ENCODE measurements at places on chromosomes 7 and 10.

GRCh38 chr7:7318601-7319000 is 136.3 kb downstream of the C1GALT1 start:
- DNase-seq = no peak

DNA sequence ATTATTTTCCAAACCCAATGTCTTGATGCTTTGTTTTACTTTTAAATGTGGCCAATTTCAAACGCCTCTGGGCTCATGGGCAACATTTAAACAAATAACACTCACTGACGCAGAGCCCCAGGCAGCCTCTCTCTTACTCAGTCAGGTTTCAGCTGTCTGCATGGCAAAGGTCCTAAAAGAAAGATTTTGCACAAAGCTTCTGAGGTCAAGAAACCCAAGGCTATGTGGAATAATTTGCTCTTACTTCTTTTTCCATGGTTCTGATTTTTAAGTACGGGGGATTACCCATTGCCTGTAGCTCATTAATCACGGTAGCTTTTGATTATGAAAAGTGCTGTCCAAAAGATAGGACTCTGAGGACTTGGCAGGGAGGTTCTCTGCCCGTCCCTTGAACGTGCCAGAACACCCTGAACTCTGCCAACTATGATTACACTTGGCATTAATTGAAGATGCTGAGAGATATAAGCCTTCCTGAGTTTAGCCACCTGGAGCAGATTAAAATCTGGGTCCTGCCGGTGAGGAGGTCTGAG is 14.1 kb upstream of the MSRB2 start:
- DNase-seq = peak; percentile 24

DNA sequence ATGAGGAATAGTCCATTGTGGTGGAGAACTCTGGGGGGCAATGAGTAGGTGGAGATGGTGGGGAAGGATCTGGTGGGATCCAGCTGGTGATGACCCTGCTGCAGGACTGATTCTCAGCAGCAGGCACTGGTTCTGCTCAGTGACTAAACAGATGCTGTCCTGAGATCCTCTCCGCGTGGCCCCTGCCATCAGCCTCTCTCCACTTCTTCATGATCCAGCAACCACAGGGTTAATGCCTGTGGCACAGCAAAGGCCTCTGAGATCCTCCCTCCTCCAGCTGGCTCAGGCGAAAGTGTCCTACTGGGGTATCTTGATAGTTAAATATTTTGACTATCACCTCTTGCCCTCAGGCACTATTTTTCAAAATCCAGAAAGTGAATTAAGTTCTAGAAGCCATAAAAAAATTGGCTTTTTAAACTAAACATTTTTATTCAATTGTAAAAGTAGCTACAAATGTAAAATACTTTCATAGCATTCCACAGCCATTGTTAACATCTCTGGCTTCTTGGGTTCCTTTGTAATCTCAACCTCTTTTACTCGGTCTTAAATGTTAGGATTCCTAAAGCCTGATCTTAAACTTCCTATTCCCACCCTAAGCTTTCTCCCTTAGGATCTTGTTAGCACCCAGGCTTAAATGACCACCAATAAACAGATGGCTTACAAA is 13.1 kb downstream of the PLAU start:
- no peak for DNase-seq

DNA sequence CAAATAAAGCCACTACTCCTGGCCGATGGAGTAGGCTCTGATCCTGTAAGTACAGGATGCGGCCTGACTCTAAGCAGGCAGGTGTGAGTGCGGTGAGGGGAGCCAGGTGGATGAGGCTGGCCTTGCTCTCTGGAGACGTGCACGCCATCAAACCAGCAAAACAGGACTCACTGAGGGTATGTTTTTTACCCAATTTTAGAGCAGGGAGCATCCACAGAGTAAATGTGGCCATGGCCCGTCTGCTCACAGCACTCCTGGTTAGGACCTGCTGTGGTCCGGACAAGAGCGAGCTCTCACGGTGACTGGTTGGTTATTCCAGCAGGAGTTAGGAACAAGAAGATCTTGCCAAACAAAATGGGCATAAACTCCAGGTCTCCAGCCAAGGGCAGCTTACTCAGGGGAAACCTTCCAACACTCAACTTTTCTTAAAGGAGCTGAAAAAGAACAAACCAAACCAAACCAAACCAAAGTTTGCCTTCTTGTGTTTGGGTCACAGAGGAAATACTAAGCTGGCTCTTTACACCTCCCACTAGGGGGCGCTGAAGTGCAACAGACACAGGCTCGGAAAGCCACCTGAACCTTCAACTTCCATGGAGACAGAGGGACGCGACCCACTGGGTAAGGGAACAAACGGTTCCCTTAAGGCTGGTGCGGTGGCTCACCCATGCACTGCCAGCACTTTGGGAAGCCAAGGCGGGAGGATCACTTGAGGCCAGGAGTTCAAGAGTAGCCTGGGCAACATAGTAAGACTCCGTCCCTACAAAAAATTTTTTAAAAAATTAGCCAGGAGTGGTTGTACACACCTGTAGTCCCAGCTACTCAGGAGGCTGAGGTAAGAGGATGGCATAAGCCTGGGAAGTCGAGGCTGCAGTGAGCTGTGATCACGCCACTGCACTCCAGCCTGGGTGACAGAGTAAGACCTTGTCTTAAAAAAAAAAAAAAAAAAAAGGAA is 122.4 kb downstream of the CLEC2L start:
- DNase-seq = peak; percentile 15

DNA sequence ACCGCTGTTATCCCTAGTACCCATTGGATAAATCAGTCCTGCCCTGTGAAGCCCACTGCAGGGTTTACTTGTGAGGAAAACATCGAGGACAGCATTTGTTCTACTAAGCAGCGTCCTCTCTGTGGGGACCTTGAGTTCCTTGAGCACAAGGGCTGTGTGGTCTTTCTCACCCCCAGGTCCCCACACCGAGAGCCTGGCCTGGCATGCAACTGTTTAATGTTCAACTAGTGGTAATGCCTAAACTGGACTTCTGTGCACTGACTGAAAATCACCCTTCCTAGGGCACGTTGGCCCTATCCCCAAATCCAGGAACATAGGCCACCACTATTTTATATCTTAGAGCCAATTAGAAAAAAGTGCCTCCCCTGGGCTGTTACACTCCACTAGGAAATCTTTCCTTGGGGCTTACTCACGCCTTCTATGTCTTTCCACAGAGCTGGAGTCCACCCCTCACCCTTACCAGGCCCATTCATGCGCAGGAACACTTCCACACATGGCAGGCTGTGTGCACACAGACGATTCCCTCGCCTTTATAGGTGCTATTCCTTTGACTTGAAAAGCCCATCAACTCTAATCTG is 1.7 kb upstream of the TMEM213 start:
- no peak for DNase-seq

GRCh38 chr10:66782776-66783175 is 143.1 kb upstream of the LRRTM3 start:
- no peak for DNase-seq

GRCh38 chr10:71236286-71236685 is 23.9 kb downstream of the UNC5B start:
- DNase-seq = no peak

DNA sequence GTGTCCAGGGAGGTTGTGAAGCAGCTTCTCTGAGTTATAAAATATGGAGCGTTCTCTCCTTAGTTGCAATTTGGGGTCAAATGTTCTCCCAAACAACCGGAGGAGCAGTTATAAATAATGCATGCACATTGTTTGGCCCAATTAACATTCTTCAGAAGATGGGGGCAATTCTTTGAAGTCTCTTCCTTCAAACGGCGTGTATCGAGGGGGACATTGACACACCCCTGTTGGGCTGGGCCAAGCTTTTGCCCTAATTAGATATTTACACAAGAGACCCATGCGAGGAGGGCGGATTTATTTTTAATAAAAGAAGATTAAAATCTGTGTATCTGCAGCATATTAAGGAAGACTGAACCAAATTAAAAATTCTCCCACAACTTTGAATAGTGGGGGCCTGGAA is 107.3 kb downstream of the PTPRE start:
- no peak for DNase-seq

- DNase-seq = no peak
These were observed 14.8 kb downstream of the TPK1 start for GRCh38 chr7:144821067-144821466.

DNA sequence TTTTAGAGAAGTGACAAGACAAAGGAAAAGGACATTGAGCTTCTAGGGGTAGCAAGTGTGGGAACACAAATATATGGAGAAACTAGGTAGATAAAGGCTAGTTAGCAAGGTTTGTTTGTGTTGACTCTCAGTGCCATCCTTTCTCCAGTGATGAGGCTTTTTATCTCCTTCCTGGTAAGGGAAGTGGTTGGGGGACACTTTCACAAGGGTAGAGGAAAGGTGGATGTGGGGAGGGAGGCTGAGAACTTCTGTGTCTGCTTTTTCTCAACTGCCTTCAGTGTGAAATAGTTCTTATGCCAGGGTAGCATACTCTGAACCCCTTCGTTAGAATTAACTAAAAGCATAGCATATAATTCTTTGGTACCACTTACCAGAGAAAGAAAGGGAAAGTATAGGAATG is 93.0 kb upstream of the STRIP2 start:
- DNase-seq = no peak

DNA sequence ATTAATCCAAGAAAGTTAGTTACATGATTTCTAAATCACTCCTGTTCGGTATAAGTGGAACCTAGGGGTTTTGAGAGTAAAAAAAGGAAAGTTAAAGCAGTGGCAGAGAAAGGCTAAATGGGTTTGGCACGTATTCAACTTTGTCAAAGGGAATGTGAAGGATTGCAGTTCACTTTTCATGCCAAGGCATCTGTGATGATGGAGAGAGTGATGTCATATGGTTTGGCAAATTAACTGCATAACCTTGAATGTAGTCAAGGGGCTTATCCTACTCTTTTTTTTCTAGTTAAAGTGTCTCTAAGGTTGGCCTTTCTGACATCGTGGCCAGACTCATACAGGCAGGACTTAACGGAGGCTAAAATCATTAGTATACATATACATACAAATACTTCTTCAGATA is 277.8 kb downstream of the EXOC4 start:
- no peak for DNase-seq

DNA sequence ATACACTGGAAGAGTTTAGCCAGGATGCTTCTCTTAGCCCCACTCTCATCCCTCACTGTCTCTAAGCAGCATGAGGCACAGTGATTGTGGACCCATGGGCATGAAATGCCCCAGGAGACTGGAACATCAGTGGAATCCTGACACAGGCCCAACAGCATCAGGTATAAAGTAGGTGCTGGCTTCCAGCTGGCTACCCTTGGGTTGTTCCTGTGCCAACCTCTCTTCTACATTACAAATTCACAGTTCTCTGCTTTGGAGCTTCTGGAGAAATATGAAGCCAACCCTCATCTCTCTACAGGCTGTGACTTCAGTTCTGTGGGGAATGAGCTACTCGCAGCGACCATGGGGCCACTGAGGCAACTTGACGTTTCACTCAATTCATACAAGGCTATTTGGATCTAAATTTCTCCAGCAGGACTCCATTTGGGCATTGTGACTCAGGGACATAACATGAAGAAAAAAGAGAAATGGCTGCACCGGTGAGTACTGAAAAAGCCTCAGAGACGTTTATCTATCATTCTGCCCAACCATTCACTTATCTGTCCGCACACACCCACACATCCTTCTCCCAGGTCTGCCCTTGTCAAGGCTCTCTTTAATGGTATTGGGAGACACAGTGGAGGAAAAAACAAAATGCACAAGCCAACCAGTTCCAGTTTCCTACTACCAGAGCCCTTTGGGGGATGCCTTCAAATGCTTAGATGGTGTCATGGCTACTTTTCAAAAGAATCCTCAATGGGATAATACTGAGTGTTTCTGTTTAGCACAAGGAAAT is 35.4 kb upstream of the TM9SF3 start:
- DNase-seq = no peak

DNA sequence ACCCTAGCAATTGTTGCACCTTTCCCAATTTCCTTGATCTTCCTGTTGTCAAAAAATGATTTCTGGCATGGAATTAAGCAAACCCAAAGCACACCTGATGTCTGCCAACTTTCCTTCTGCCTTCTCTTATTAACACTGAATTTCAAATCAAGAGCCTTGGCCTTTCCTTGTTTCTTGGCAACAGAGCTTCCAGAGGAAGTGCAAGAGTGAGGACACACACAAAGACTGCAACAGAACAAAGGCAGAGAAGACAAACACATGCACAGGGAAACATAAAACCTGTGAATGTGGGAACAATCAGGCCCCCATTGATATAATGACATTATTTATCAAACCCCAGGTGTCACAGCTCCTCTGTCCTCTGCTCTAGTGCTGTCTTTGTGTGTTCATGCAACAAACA is 73.0 kb upstream of the IL6 start:
- DNase-seq = no peak

DNA sequence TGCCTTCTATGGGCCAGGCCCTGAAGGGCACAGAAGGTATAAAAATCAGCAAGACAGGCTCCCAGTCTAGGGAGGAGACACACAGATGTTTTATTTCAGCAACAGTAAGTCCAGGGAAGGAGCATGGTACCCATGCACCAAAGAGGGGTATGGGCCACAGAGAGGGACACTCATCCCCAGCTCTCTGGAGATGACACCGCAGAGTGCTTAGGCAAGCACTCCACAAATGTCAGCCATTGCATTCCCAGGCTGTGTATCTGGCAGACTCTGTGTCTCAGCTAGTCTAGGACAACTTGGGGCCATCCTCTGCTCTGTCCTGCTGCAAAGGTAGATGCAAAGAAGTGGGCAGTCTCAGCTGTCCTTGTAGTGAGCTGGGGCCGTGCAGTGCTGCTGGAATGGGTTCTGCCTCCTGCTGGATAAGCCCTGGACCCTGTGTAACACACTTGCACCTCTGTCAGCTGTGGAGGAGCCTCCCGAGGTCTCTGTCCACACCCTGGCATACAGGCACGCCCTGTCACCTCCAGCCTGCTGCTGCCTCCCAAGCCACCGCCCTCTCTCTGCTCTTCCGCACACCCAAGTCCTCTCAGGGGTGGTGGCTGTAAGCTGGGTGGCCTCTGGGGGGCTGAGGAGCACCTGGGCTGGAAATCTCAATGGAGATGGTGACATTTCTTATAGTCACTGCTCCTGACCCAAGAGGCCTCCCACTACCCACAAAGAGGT is 57.6 kb downstream of the VOPP1 start:
- DNase-seq = no peak

DNA sequence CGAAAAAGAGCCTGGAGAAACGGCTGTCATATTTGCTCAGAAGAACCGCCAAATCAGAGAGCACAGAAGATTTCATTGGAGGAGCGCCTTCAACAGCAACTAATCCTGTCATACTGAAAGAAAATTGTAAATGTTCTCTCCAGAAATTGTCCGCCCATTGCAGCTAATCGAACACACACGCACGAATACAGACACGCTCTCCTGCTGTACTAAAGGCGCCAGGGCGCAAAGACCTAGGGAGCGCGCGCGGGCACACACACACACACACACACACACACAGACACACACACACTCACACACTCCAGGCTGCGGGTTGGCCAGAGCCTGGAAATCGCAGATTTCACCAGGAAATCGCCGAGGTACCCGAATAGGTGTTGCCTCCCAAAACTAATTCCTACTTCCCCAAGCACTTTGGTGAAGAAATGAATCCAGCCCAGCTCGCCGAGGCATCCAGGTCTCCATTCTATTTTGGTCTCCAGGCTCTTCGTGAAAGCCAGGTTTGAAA is at the start of gene CHRM2:
Gene CHRM2 (plus strand): TSS at position 157 of the 505 bp plus-strand sequence. CDS start 146,214 bp downstream, outside the sequence.
- no peak for DNase-seq

All from cerebellar nuclear complex (tissue), 1 donor.